ENCODE measurements at places on chromosomes 5 and 9.

DNA sequence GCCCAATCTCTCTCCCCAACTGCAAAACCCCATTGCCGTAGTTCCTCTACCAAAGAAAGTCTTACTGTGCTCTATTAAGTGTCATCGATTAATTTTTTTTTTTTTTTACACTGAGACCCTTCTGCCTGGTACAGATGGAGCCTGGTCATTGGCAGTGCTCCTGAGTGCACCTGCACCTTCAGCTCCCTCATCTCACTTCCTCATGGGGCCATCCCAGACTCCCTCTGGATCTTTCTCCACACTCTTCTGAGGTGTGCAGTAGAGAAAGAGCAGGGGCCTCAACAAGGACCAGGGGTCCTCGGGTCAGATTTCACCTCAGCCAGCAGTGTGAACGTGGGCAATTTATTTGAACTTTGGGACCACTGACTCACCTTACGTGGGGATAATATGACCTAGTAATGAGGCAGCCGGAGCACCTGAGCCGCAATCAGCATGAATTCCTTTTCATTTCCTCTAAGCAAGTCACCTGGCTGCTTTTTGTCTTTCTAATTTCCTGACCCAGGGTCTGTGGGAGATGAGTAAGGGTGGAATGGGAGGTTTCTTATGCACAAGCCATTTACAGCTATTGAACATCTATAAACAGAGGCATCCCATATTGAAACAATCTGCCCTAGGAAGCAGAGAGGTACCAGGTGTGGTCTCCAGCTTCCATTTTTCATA, 22.3 kb upstream of the GABRP start:
- DNase-seq, result no peak

GRCh38 chr5:105506692-105507277, 1944.2 kb upstream of the NUDT12 start:
- no peak for DNase-seq

- no peak for DNase-seq
These were observed 379.7 kb downstream of the MAT2B start for GRCh38 chr5:163885117-163885516.

DNA sequence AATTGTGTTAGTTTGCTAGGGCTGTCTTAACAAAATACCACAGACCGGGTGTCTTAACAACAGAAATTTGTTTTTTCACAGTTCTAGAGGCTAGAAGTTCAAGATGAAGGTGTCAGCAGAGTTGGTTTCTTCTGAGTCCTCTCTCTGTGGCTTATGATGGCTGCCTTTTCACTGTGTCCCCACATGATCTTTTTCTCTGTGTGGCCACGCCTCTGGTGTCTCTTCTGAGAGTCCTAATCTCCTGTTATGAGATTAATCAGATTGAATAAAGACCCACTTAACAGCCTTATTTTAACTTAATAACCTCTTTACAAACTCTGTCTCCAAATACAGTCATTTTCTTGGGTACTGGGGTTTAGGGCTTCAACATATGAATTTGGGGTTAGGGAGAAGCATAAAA, 561.1 kb downstream of the NR2F1-AS1 start:
- DNase-seq, result no peak

DNA sequence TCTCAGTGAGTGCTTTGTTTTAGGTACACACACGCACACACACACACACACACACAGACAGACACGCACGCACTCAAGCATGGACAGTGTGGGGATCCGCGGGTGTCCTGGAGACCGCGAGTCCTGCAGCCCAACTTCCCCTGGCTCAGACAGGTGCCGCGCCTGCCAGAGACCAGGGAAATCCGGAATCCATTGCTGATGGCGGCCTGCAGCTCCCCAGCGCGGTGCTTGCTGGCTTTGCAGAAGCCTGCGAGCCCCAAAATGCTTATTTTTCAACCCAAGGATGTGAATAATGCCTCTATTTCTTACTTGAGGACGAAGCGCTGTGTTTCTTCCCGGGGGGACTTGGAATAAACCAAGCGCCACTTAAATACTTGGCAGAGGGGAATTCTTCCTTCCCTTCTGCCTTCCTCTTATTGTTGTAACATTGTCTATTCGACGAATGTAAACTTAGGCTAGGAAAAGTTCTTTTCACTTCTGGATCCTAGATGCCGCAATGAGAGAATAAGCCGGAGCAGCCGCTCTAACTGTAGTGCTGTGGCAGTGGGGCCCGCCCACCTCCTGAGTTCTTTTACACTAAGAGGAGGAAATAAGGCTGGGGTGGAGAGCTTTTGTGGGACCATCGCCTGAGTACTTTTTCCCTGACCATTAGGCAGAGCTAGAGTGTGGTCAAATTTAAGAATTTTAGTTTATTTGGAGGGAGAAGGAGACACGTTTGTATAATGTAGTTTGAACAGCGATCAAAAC, 802 bp downstream of the ITGA2 start:
- no peak for DNase-seq

DNA sequence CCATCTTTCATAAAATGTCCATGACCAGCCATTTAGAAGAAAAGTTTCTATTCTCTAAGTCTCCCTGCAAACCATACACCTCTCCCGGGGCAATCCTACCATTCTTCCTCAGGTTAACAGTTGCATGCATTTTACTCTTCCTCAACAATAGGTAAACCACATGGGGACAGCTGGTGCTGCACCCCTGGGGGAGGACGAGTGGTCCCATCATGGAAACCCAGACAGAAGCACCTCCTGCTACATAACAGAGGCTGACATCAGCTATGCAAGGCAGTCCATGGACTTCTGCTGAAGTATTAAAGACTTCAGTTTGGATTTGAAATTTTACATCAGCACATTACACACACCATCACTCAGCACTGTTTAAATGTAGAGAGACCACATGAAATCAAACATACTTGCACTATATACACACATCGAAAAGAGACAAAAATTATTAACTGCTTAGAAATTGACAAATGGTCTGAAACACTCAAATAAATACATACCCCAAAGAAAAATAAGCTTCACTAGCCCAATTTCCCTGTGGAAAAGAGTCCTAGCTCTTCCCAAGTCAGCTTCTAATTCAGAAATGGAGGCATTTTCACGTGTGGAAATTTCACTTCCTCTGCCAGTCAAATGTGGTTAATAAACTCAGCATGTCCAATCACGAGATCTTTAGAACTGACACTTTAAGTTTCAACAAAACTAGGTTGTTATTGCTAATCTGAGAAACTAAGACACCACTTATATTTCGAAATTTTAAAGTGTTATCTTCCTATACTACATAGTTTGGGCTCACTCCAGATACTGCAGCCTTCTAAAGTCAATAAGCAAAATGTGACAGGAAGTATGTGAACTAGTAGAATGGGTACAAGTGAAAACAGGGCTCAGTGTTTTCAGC, 173.4 kb downstream of the ROR2 start:
- DNase-seq, result no peak

GRCh38 chr5:151093476-151093889, 12.6 kb upstream of the TNIP1 start:
- no peak for DNase-seq

DNA sequence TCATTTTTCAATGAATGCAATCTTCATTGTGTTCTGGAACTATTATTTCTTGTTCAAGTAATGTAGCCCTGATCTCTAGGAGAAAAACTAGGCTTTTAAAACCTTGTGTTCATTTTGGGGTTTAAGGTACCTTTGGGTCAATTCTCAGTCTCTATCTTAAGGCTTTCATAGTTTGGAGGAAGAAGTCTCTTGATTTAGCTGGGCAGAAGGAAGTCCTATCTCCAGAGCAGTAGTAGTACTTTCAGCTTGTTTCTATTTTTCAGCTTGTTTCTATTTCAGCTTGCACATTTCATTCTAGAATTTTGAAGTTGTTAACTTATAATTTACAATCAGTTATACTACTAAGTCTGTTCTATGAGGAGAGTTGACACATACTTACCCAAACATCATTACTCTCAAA, 15.2 kb downstream of the CSNK1G3 start:
- DNase-seq, result no peak

- DNase-seq, result no peak
These were observed 121.8 kb downstream of the MCTP1 start for GRCh38 chr5:95163079-95163478.

DNA sequence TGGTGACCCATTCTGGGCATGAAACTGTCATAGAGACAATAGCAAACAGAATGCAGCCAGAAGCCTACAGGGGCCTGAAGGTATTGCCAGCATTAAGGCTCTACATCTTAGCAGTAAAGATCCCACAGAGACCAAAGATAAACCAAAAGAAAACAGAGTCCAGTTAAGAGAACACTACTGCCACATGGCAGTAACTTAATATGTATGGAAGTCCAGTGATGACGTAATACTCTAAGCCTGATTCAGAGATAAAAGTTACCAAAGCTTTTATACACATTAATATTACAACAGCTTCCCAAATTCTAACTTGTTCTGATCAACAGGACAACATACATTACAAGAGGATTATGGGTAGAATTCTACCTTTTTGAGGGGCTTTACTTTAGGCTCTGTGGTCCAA, 371.5 kb downstream of the PRELID2 start:
- no peak for DNase-seq

DNA sequence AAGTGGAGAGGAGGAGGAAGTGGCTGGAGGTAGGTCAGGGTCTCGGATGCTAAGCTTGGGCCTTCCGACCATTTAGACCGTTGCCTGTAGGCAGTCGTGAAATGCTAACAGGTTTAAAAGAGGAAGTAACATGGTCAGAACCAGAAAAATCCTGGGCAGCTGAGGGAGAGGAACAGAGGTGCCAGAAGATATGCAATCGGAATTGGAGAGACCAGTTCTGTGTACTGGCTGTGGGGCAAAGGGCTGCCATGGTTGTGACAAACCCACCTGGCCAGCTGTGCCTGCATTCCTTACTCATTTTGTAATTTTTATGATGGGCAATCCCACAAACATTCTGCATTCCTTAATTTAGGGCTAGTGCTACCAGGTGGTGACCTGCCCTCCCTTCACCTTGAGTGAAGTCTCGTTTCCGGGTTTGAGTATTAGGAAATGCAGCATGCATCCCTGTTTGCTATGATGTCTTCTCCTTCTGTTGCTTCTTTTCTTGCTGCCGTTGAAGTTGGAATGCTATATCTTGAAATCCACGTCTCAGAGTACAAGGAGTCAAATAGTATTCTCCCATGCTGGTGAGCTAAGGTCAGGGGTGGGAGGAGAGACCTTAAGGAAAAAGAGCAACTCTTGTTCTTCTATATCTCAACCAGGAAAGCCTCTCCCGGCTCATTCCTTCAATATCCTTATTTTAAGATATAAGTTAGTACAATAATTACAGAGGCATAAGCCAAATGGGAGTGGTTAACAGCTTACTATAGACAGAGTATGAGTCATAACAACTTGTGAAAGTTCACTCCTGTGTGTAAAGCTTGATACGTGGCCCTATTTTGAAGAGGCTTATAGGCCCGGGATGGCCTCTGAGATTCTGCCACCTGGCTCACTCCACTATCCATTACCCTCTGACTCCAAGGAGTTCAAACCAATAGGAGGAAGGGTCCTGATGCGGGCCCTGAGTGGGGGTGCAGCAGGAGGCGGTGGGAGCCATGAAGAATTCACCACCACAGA, 37.0 kb downstream of the B4GALT1 start:
- DNase-seq, result no peak

DNA sequence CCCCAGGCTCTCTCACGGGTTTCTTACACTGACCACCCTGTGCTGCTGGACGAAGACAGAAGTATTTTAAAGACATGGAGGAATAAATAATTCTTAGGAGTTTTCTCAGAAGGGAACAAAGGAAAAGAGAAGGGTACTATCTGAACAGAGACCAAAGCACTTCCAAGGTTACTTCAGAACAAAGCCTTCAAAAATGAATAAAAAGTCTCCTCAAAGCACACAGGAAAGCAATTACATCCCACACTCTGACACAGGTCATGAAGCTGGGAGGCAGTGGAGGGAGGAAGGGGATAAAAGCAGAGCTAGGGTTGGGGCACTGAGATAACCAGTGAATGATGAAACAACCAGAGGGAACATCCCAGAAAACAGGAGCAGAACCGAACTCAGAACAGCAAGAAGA, 151.8 kb downstream of the ARSB start:
- no peak for DNase-seq

DNA sequence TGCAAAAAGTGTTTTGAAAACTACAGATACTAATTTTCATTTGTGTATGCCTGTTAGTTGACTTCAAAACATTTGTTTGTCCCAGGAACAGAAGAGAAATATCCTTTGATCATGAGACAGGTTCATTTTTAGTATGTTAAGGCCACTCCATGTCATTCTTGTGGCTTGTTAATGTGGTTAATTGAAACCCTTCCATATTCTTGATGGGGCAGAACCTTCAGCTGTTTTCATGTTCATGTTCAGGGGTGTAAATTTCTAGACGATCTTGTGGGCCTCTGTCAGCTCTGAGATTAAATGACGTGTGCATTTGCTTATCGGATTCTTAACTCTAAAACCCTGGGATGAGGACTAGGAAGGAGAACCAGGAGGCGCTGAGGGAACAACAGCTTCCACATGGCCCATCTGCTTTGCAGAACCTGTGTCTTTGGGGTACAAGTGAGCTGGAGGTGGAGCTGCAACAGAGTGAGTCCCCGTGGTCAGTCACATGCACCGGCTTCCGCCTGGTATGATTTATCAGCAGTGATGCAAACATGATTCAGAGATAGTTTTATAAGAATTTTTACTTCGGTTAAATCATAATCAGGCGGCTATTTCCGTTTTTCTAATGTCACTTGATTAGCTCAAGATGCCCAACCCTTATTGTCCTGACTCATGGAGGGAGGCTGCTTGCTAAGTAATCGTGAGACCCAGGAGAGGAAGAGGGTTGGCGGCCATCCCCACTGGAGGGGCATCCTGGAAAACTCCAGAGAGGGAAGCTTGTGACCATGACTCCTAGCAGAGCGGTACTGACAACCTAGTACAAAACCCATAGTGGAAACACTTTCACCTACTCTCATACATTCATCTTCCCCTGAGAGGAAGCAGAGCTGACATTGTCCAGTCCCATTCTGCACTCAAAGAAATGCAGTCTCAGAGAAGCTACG, 138.4 kb downstream of the C9orf152 start:
- DNase-seq, result no peak

- no peak for DNase-seq
These were observed 33.5 kb upstream of the APC start for GRCh38 chr5:112703866-112704820.

GRCh38 chr9:132125944-132126679, 35.7 kb upstream of the NTNG2 start:
- DNase-seq, result peak; percentile 4

All from activated naive CD8-positive, alpha-beta T cell treated with anti-CD3 and anti-CD28 coated beads, Interleukin-2, amount 50 U/mL, for 16 hours (primary cell).